ENCODE measurements at places on chromosomes 7 and 10. TPM values are rescaled to one million over a fixed set of nuclear protein-coding genes. Genes with fewer than 3 reads are reported as not detected.

- DNase-seq: no peak
- no peaks in the 10 kb centered on the region for H3K4me1 ChIP-seq
- no peak overlapping the region for H3K4me3 ChIP-seq
- H3K36me3 ChIP-seq: no peaks in the 10 kb centered on the region
These were observed 539.0 kb downstream of the ZWINT start for GRCh38 chr10:55822096-55822495.

GRCh38 chr10:113927440-113927839 is 73.0 kb downstream of the NHLRC2 start:
- no peak for DNase-seq
- H3K4me1 ChIP-seq: no peaks in the 10 kb centered on the region
- H3K4me3 ChIP-seq: no peak overlapping the region

DNA sequence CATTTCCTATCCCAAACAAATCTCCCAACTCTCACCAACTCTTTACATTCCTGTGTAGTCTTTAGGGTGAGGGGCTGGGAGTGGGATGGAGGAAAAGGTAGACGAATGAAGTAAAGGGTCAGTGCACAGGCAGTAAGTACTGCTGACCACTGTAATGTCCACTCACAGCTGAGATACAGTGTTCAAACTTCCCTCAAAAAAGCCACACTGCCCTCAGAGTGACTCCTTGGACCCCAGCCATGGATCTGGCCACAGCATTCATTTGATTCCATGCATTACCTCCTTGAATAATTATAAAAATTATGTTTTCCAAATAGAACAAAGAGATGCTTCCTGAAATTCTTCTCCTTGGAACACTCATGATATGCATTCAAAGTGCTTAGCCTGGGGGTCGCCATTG is 19.8 kb upstream of the HIPK2 start:
- H3K27me3 ChIP-seq: no peaks in the 10 kb centered on the region
- DNase-seq: no peak
- H3K36me3 ChIP-seq: no peaks in the 10 kb centered on the region
- no peak overlapping the region for H3K27ac ChIP-seq
- H3K4me1 ChIP-seq: no peaks in the 10 kb centered on the region
- H3K4me3 ChIP-seq: no peak overlapping the region

DNA sequence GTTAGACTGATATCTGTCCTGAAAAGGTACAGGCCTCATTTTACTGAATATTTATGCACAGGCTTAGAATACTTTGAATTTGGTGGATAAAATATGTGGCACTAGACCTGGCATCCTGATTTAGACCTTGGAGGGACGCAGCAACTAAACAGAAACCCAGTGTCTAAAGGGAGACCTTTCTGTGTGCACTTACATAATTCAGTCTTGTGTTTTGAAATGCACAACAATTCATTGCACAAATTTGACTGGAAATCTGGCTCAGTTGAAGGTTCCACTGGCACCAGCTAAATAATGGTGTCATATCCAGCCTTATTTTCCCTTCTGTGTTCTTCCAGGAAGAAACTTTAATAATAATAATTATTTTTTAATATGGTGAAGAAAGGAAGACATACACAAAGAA is 142.1 kb downstream of the SND1 start:
- DNase-seq: no peak
- H3K27me3 ChIP-seq: no peaks in the 10 kb centered on the region
- no peak overlapping the region for H3K4me3 ChIP-seq

GRCh38 chr7:16504019-16504418 is 22.6 kb upstream of the LRRC72 start:
- H3K36me3 ChIP-seq: no peaks in the 10 kb centered on the region
- DNase-seq: no peak
- no peak overlapping the region for H3K4me3 ChIP-seq
- no peaks in the 10 kb centered on the region for H3K4me1 ChIP-seq

GRCh38 chr7:114468844-114469243 is 54.2 kb downstream of the FOXP2 start:
- H3K27me3 ChIP-seq: no peaks in the 10 kb centered on the region
- H3K4me3 ChIP-seq: no peak overlapping the region
- H3K36me3 ChIP-seq: no peaks in the 10 kb centered on the region
- H3K4me1 ChIP-seq: peaks cover 34% of the 10 kb centered on the region

DNA sequence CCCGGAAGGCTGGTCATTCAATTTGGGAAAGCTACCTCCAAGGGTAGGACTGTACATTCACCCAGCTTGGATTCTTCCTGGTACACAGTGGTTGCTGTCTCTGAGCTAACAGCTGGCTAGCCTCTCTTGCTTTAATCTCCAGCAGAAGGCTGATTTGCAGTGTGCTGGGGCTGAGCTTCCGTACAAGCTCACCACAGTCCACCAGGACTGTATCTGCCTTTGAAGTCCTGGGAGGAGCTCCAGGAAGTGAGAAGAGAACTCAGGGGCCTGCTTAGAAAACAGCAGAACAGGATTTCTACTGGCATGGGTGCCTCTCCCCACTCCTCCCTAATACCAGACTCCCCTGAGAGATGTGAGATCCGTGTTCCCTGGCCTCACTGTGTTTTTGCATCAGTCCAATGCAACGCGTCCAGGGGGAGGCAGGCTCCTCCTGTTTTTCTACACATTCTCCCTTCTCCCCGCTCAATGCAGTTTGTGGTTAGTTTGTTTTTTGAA is 6.6 kb downstream of the AFAP1L2 start:
- H3K36me3 ChIP-seq: no peaks in the 10 kb centered on the region
- no peak for DNase-seq
- H3K27ac ChIP-seq: no peak overlapping the region

GRCh38 chr10:125982260-125982948 is 86.0 kb downstream of the FANK1 start:
- H3K4me3 ChIP-seq: no peak overlapping the region
- H3K4me1 ChIP-seq: no peaks in the 10 kb centered on the region
- no peaks in the 10 kb centered on the region for H3K27me3 ChIP-seq
- DNase-seq: no peak
- H3K27ac ChIP-seq: no peak overlapping the region
- H3K36me3 ChIP-seq: no peaks in the 10 kb centered on the region

DNA sequence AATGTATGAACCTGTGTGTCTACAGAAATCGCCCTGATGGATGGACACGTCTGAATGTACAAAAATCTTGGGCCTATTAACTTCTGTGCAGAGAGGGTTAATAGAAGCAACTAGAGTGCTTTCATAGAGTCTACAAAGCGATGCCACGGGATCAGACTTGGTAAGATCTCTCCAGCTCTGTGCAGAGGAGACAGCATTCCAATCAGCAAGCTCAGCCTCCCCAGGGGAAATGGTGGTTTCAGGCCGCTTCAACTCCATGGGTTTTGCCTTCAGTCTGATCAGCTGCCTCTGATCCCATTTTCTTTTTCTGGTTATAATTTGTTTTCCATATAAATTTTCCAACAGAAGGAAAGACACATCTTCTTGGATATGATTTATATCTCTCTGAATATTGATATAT is 35.1 kb upstream of the COBL start:
- H3K27me3 ChIP-seq: no peaks in the 10 kb centered on the region
- H3K27ac ChIP-seq: no peak overlapping the region
- H3K4me3 ChIP-seq: no peak overlapping the region
- H3K4me1 ChIP-seq: peaks cover 9% of the 10 kb centered on the region
- H3K36me3 ChIP-seq: no peaks in the 10 kb centered on the region

GRCh38 chr7:76267107-76267893 is 35.2 kb upstream of the HSPB1 start:
- H3K36me3 ChIP-seq: no peaks in the 10 kb centered on the region
- H3K27me3 ChIP-seq: peaks cover 15% of the 10 kb centered on the region
- DNase-seq: no peak
- H3K27ac ChIP-seq: no peak overlapping the region
- H3K4me3 ChIP-seq: peak overlapping the region; percentile 56

GRCh38 chr10:71790749-71791440 is 17.6 kb upstream of the VSIR start:
- H3K4me3 ChIP-seq: no peak overlapping the region
- H3K27ac ChIP-seq: no peak overlapping the region
- no peaks in the 10 kb centered on the region for H3K36me3 ChIP-seq
- no peak for DNase-seq

- no peaks in the 10 kb centered on the region for H3K36me3 ChIP-seq
- no peak overlapping the region for H3K27ac ChIP-seq
- no peak for DNase-seq
- H3K4me3 ChIP-seq: no peak overlapping the region
These were observed 9.3 kb upstream of the UNCX start for GRCh38 chr7:1223196-1223981.

GRCh38 chr10:98326621-98327027 is 58.6 kb upstream of the LOXL4 start:
- no peaks in the 10 kb centered on the region for H3K27me3 ChIP-seq
- DNase-seq: no peak
- H3K36me3 ChIP-seq: no peaks in the 10 kb centered on the region
- peaks cover 19% of the 10 kb centered on the region for H3K4me1 ChIP-seq

GRCh38 chr10:76397181-76398042 is 966.0 kb downstream of the LRMDA start:
- H3K4me3 ChIP-seq: no peak overlapping the region
- H3K27ac ChIP-seq: no peak overlapping the region
- DNase-seq: peak; percentile 29
- H3K36me3 ChIP-seq: no peaks in the 10 kb centered on the region
- H3K27me3 ChIP-seq: no peaks in the 10 kb centered on the region
- peaks cover 5% of the 10 kb centered on the region for H3K4me1 ChIP-seq

DNA sequence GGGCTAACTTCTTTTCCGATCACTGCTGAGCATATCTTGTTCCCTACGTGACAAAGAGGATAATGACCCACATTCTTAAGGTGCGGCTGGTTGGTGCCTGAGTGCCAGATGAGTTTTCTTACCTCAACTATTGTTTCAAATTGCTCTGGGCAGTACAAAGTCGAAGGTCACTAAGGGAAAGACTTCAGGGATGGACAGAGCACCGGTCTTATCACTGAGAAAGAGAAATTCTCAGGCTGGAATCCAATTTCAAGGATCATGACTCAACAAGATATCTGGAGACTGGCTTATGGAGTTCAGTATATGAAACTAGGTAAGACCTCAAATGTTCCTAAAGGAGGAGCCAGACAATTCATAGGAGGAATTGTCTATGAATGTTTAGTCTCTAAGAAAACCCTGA is 780.3 kb downstream of the SUGCT start:
- no peak overlapping the region for H3K4me3 ChIP-seq
- no peaks in the 10 kb centered on the region for H3K27me3 ChIP-seq
- no peak for DNase-seq
- no peaks in the 10 kb centered on the region for H3K36me3 ChIP-seq

DNA sequence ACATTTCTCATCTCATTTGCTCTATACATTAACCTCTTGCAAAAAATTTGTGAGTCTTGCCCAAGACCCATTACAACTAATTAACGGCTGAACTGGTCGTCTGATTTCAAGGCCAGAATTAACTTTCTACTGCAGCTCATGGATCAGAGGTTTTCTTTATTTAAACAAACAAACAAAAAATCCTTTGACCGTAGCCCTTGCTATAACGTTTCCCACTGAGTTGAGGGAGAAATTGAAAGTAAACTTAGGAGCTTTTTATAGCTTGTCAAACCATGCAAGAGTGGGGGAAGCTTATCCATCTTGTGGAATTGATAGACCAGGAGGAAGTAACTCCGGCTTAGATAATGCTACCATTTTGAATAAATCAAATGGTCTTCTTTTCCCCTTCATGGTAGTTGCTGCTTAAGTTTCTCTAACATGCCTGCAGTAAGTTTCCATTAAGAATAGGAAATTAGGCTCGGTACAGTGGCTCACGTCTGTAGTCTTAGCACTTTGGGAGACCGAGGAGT is 3.3 kb downstream of the SRGN start:
- H3K4me3 ChIP-seq: peak overlapping the region; percentile 64
- H3K4me1 ChIP-seq: peaks cover 5% of the 10 kb centered on the region
- no peak for DNase-seq
- H3K36me3 ChIP-seq: no peaks in the 10 kb centered on the region
- H3K27me3 ChIP-seq: no peaks in the 10 kb centered on the region
- H3K27ac ChIP-seq: no peak overlapping the region

- no peaks in the 10 kb centered on the region for H3K36me3 ChIP-seq
- no peaks in the 10 kb centered on the region for H3K27me3 ChIP-seq
- DNase-seq: no peak
- H3K4me3 ChIP-seq: no peak overlapping the region
- no peak overlapping the region for H3K27ac ChIP-seq
These were observed 137.3 kb upstream of the AGR3 start for GRCh38 chr7:17019106-17019505.

DNA sequence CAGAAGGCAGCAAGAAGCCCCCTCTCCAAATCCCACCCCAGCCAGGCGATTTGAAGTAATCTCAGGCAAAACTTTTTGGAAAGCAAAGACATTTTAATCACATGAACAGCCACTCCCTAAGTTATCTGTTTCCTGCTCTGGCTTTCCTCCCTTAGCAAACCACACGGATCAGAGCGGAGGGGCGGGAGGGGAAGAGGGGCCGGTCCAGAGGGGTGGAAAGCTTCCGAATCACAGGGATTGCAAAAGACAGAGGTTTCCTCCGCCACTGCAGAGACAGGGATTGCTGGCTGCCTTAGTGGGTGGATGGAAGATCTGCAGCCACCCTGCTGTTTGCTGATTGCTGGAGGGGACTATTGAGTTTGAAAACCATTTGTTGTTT is 41.2 kb downstream of the ZCCHC24 start:
- peak overlapping the region; percentile 28 for H3K4me3 ChIP-seq
- no peaks in the 10 kb centered on the region for H3K36me3 ChIP-seq
- H3K27ac ChIP-seq: peak overlapping the region; percentile 86

DNA sequence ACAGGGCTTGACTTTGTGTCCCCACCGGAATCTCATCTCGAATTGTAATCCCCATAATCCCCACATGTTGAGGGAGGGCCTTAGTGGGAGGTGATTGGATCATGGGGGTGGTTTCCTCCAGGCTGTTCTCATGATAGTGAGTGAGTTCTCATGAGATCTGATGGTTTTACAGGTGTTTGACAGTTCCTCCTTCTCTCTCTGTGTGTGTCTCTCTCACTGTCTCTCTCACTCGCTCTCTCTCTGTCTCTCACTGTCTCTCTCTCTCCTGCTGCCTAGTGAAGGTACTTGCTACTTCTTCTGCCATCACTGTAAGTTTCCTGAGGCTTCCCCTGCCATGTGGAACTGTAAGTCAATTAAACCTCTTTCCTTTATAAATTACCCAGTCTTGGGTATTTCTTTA is 289.8 kb upstream of the HABP2 start:
- H3K27me3 ChIP-seq: no peaks in the 10 kb centered on the region
- H3K36me3 ChIP-seq: no peaks in the 10 kb centered on the region
- H3K4me1 ChIP-seq: no peaks in the 10 kb centered on the region
- DNase-seq: no peak
- no peak overlapping the region for H3K27ac ChIP-seq

The WIPF3 gene
- 8.9 TPM for polyA plus RNA-seq

The CALHM3 gene
- not detected for polyA plus RNA-seq

The TMEM229A gene
- not detected for polyA plus RNA-seq

The TBXAS1 gene
- 1.7 TPM for polyA plus RNA-seq

The IQUB gene
- 0.60 TPM for polyA plus RNA-seq

The BTAF1 gene
- polyA plus RNA-seq: 10.3 TPM

The PRTFDC1 gene
- 0.14 TPM for polyA plus RNA-seq

The EEPD1 gene
- polyA plus RNA-seq: 7.3 TPM

The SEMA3D gene
- polyA plus RNA-seq: 0.03 TPM

The LRRC18 gene
- polyA plus RNA-seq: not detected

All from psoas muscle (tissue), 8 donors.